Kidney glomerular epithelial cell (primary cell): ENCODE measurements at places on chromosomes 2 and 18.

DNA sequence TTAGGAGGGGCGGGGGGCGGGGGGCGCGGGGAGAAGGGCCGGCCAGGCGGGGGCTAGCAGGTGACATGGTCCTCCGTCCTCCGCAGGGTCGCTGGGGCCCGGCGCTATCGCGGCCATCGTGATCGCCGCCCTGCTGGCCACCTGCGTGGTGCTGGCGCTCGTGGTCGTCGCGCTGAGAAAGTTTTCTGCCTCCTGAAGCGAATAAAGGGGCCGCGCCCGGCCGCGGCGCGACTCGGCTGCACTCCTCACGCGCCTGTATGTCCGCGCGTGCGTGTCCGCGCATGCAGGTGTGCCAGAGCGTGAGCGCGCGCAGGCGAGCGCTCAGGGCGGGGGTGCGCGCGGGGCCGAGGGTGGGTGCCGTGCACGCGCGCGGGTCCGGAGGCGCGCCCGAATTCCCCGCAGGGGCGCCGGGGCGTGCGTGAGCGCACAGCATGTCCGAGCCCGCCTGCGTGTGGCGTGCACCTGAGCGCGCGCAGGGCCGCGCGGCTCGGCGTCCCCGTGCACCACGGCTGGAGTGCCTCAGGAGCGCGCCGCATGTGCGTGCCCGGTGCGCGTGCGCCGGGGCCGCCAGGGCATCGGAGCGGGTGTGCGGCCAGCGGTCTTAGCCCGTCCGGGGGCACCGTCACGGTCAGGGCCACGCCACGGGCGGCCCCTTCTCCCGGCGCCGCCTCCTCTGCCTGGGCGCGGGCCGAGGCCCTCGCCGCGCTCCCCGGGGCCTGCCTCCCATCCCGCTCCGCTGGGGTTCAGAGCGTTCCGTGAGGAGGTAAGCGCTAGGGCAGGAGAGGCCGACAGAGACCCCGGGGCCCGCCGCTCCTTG lies 6.3 kb downstream of the SNORC start:
- no peak for DNase-seq

- DNase-seq: no peak
Measured at GRCh38 chr2:54867457-54867856, 144.0 kb downstream of the EML6 start.

- no peak for DNase-seq
Measured at GRCh38 chr18:50560681-50561629, 1.1 kb downstream of the MAPK4 start.

DNA sequence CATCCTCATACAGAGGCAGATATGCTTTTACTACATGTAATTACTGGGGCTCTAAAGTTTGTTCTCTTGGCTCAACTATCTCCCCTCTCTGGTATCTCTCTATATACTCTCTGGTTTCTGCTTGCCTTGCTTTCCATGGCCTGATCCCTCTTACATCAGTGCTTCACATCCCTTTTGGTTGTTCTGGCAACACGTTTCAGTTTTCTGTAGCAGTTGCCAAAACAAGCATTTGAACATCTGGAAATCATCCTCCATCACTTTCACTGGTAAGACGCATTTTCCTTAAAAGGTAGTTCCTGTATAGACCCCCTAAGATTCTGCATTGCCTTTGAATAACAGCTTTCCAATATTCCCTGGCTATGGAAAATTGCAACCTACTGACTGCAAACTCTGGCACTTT lies 25.9 kb downstream of the COL5A2 start:
- no peak for DNase-seq
